ENCODE measurements at places on chromosomes 7 and 10.

DNA sequence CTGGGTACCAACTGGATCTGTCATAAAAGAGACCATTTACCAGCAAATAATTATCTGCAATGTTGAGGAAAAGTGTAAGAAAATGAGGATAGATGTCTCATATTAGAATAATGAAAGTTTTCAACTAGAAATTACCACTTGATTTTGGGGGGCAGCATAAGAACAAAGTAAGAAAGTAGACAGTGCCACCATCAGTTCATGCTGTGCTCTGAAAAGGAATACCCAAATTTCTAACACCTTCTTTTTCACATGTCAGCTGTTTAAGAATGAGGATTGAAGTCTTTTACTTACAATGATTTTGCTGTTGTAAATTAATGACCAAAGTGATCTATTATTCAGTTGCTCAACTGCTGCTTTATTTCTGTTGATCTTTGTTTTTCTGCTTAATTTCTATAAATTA, 578.3 kb downstream of the ETV1 start:
- no peak for DNase-seq

GRCh38 chr10:75827587-75828021, 396.2 kb downstream of the LRMDA start:
- no peak for DNase-seq

DNA sequence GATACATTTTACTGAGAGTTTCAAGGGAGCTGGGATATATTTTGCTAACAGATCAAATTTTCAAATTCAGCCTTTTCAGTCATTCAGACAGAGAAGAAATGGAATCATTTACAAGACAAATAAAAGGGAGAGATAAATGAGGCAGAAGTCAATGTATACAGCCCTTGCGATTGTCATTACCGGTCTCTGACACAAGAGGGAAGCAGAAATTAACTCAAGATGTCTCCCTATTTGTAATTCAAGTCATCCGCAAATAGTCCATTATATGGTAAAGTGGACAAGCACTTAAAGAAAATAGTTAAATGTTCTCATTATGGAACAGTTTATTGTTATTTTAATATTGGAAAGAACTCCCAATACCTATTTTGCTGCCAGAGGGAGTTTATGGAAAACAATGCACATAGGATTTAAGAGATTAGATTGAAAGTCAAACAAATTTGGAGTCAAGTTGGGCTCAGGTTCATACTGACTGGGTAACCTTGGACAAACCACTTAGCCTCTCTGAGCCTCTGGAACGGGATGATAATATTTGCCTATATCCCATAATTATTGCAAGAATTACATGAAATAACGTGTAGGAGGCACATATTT, 89.3 kb upstream of the PRKCQ start:
- DNase-seq, result no peak

DNA sequence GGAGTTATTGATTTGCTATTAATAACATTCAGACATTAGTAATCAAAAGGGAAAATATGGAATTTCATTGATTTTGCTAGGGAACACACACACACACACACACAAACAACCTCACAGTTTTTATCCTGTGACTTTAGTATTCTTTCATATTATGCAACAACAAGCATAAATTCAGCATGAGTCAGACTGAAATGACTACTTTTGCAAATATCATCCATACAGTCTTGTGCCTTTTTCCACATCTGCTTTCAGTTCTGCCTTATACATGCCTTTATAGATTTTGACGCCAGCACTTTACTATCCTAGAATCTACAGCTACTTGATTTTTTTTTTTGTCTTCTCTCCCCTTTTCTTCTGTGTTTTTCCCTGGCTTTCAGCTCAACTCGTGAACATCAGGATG, 975.8 kb upstream of the LRRTM3 start:
- DNase-seq, result no peak

DNA sequence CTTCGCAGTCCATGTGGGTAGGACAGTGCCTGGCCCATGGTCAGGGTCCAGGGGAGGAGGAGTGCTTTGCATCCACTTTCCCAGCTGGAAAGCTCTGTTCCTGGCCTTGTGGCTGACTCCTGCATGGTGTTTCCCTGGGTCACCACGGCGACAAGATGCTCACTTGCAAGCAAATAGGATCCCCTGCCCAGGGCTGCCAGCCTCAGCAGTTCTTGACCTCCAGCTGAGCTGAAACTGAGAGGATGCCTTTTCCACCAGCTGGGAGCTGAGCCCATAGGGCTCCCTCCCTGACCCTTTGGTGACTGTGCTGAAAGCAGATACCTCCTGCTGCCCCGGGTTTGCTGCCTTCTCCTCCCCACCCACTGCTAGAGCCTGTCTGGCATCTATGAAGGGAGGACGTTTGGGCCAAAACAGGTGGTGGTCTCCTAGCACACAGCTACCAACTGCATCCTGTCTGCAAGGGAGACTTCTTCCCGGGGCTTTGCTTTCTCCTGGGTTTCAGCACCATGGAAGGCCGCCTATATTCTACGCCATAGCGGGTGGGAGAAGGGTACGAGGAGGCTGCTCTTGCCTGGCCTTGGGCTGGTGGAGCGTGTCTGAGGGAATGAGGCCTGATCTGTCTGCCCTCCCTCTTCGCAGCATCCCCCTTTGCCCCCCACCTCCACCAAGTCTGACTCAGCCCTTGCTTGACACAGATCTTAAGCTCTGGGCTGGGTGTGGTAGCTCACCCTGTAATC, 34.4 kb downstream of the UBTD1 start:
- DNase-seq, result no peak

DNA sequence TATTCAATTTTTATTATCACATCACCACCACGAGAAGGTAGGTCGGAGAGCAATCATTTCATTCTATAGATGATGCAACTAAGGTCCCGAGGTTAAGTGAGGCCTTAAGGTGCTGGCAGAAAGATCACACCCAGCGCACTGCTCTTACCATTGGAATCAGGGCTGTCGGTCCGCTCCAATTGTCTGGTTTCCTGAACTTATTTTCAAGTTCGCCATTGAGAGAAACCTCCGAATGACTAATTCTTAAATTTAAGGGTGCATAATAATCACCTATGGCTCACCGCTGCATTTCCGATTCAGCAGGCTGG, 625 bp upstream of the GSTO2 start:
- DNase-seq, result no peak

DNA sequence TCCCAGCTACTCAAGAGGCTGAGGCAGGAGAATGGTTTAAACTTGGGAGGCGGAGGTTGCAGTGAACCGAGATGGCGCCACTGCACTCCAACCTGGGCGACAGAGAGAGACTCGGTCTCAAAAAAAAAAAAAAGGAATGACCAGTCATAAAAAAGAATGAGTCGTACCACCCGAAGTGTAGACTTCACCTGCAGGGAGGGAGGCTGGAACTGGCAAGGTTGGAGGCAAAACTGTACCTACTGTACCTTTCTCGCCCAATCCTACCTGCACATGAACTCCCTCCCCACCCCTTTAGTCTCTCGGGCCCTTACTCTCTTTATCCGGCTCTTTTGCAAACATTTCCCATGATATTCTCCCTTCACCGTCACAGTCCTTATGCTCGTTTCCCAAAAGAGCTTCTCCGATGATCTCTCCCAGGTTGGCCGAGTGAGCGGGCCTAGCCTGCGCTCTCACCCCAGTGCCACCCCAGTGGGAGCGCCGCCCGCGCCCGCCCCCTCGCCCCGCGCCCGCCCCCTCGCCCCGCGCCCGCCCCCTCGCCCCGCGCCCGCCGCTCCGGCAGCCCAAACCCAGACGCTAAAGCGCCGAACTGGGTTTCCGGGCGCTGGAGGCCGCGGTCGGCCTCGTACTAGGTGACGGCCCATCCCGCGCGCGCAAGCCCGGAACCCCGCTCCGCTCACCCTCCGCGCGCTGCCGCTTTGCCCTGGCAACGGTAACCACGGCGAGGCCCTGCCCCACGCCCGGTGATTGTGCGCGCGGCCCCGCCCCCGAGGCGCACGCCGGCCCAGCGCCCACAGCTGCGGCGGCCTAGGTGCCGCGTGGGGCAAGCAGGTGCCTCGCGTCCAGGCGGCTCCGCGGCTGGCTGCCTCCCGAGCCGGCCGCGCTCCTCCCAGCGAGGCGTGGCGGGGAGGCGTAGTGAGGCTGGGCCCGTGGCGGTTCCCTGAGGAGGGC, at the start of gene SMKR1:
SMKR1 (plus strand) TSS at position 772 of the 948 bp plus-strand sequence. CDS start 294 bp downstream, outside the sequence.
- DNase-seq, result peak; percentile 86

GRCh38 chr10:26937371-26937770, 76.6 kb upstream of the ABI1 start:
- DNase-seq, result no peak
